Fibroblast of gingiva (primary cell): ENCODE measurements at places on chromosomes 16 and 17.

DNA sequence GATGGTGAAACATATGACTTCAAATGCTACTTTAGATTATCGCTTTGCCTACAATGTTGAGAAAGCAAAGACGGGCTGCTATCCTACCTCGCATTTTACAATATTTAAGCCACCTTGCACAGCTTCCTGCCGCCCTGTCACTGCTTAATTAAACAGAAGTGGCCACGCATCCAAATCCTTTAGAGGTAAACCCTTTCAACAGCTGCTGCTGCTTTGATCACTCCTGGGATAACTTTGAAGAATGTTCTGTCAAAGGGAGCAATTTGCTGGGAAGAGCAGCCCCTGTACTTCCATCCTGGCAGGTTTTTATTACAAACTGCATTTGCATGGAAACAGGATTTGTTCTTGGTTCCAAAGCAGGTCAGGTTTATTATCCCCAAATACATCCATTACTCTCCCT, 24.2 kb upstream of the SSTR2 start:
- DNase-seq = no peak

DNA sequence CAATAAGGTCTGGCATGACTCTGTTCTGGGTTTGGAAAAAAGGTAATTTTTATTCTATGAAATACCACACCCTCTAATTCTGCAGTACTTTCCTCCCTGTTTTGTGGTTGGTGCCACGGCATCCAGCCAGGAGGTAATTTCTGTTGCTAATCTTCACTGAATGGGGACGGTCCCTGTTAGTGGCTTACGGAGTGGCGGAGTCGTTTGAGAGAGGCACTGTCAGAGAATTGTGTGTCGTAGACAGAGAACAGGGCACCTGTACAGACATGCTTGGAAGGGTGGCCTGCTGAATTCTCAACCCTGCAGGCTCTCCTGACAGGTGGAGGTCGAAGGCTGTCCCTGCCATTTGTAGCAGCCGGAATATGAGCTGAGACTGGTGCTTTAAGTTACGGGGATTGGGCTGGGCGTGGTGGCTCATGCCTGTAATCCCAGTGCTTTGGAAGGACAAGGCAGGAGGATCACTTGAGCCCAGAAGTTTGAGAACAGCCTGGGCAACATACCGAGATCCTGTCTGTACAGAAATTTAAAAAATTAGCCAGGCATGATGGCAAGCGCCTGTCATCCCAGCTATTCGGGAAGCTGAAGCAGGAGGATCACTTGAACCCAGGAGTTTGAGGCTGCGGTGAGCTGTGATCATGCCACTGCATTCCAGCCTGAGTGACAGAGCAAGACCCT, 33.2 kb downstream of the EEF2K start:
- no peak for DNase-seq

DNA sequence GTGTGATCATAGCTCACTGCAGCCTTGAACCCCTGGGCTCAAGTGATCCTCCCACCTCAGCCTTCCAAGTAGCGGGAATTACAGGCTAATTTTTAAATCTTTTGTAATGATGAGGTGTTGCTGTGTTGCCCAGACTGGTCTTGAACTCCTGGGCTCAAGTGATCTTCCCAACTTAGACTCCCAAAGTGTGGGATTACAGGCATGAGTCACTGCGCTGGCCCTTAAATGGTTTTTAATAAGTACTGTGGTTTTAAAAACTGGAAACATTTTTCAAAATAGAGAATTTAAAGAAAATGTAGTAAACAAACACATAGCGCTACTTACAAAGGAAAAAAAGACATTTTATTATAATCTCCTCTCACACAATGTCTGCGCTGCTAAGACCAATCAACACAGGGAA, 32.2 kb downstream of the MARCHF10 start:
- DNase-seq = no peak

DNA sequence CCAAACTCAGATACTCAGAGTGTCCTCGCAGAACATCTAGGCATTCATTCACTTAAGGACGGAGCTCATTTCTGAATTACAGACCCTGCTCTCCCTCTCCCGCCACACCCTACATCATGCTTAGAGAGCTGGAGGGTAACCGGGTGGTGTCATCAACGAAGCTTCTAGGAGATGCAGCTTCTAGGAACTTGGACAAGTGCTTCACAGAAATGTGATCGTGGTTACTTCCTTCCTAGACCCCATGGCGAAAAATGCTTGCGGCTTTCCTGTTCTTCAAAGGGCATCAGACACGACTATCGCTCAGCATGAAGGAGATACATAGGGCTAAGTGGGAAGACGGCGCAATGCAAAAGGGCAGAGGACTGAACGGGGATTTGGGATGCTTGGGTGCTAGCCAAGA, 126.8 kb downstream of the ZFHX3 start:
- no peak for DNase-seq

DNA sequence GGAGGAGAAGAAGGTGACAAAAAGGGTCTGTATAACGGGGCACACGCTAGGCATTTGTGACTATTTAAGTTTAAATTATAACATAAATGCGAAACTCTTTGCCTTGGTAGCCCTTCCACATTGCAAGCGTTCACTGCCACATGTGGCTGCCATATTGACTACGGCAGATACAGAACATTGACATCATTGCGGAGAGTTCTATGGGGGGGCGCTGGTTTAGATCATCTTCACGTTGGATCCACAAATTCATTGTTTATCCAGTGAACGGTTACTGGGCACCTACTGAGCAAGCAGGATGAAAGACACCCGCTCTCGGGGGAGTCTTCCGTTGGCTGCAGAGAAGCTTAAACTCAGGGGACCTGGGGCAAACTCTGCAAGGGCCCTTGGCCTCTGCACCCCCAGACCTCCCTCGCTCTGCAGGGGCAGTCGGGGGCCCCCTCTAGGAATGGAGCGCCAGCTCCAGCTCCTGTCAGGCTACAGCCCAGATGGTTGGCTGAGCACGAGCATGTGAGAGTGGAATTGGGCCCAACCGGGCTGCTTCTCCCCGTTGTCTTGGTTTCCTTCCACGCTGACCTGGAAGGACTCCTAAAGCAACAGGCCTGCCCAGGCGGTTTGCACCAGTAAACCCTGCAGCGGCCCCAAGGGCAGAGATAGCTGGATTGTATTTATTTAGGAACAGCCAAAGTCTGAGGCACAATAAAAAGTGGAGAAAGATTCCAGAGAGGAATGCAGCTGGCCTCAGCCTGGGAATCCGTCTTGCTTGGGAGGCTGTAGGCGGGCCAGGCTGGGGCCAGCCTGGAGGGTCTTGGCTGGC, 172.2 kb downstream of the SEC14L1 start:
- DNase-seq = peak; percentile 91

- DNase-seq = peak; percentile 52
Observed at GRCh38 chr16:1309888-1310831, 724 bp downstream of the UBE2I start.

GRCh38 chr16:84806256-84806889, 13.4 kb upstream of the CRISPLD2 start:
- peak; percentile 61 for DNase-seq

- no peak for DNase-seq
Observed at GRCh38 chr16:20761175-20761574, 2.6 kb upstream of the ACSM3 start.

DNA sequence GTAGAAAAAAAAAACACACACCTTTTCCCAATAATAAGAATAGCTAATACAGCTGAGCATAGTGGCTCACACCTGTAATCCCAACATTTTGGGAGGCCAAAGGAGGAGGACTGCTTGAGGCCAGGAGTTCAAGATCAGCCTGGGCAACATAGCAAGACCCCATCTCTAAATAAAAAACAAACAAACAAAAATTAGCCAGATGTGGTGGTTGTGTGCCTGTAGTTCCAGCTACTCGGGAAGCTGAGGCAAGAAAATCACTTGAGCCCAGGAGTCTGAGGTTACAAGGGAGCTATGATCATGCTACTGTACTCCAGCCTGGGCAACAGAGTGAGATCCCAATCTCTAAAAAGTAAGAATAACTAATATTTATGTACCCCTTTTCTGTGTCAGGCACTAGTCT, 42.8 kb upstream of the GFOD2 start:
- no peak for DNase-seq

DNA sequence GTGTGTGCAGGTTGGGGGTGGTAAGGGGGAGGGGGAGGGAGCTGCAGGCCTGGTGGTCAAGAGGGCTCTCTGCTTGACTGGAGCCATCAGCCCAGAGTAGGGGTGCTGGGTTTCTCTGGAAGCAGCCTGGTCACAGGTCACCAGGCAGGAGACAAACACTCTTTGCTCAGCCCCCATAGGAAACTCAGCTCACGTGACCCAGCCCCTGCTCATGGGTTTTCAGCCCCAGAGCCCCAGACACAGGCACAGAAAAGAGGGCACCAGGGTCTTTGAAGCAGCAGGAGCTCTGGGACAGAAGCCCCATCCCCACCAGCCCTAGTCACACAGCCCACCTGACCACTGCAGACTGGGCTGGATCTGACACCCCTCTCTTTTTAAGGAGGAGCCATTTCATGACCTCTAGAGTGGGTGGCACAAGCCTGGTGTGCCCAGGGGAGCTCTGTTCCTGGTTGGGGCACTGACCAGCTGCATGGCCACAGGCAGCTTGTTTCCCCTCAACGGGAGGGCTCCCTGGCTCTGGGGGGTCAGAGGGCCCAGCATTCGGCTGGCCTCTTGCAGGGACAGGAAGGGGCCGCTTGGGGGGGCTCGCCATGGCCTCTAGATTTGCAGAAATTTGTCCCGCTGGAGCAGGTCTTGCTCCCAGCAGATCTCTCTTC, 13.8 kb upstream of the CD79B start:
- no peak for DNase-seq

DNA sequence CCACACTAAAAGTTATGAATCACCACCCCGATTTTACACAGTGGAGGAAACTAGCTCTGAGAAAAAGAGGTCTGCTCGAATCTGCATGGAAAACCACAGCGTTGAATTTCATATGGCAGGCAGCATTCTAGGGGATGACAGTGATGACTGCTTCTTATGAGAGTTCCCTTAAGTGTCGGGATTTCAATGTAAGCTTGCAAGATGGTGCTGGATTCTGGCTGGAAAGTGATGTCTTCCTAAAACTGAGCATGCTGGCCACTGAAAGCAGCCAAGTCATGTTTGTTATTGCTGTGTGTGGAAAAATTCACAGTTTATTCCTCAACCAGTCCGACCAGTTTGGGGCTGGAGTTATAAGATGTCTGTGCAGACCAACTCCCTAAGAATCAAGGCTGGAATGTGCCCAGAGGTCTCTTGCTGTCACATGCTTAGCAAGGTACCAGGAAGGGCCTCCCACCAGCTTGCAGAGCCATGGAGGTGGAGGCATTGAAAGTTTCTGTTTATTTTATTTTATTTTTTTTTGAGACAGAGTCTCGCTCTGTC, 37.2 kb upstream of the GAN start:
- DNase-seq = no peak

DNA sequence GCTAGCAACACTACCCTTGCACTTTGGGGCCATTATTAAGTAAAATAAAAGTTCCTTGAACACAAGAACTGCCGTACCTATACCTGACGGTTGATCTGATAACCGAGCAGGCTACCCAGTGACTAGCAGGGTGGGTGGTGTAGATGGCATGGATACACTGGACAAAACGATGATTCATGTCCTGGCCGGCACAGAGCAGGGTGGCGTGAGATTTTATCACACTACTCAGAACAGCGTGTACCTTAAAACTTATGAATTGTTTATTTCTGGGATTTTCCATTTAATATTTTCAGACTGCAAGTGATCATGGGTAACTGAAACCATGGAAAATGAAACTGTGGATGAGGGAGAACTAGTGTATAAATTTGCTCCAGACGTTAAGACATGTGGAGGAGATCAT, 41.0 kb upstream of the MSI2 start:
- peak; percentile 56 for DNase-seq

GRCh38 chr17:32565401-32565800, 78.6 kb downstream of the CDK5R1 start:
- no peak for DNase-seq

DNA sequence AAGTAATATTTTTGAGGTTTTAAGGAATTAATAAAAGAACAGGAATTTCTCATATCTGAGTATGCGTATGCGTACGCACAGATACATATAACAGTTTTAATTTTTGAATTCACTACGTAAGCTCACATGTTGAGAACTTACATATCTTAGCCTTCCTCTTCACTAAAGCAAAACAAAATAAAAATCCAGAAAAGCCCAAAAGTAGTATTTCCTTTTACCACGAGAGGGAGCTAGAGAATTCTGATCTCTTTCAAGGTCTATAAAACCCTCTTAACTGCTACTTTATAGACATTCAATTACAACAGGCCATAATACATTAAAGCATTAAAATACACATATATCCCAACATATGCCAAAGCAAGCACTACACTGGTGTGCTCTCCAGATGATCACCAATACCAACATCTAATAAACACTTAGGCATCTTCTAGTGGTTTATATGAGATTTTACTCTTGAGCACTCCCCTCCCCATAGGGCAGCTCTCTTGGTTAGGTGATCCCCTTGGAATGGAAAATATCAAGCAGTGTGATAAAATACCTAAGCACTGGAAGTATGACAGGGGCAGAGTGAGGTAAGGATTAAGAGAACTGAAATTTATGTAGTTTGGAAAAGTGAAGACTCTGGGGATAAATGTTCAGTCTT, 94.0 kb downstream of the SKAP1 start:
- DNase-seq = peak; percentile 2

DNA sequence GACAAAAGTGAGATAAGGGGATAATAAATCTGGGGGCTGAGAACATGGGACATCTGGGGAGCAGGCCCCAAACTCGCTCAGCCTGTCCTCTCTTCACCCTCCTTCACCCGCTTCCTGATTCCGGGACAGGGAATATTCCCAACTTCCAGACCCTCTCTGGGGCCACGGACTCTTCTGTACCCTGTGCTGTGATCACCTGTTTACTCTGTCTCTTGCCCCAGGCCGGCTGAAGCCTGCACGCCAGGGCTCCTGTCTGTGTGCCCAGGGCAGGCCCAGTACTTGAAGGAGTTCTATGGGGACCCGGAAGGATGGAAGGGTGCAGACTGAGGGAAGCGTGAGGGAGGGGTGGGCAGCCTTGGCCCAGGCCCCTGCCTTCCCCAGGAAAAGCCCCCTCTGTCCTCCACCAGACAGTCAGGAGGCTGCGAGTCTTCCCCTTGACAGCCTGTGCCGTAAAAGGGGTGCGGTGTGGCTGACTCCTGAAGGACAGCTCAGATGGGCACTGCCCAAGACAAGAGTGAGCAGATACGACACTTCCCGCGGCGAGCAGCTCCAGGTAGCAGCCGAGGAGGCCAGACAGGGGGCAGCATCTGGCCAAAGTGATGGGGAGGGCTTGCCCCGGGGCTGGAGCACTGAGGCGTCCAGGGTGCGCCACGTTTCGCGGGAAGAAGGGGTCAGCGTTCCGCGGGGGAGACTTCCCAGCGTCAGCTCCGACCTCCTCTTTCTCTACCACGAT, 1.0 kb upstream of the CCNF start:
- no peak for DNase-seq
